Thoracic aorta (tissue), 2 donors: ENCODE measurements at places on chromosomes 7 and 10.

DNA sequence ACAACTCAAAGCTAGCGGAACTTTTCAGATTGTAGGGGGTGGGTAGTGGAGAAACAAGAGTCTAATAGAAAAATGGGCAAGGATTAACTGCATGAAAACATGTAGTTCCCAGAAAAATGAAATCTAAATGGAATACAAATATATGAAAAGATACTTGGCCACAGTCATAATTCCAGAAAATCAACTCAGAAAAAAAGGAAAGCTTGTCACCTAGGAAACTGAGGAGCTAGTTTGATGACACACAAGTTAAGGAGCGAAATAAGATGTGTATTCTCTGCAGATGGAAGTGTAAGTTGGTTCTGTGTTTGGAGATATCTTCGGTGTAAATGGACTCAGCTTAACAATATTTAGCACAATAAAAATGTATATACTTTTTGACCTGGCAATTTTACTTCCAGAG lies 52.7 kb downstream of the TRIL start:
- no peak for DNase-seq

DNA sequence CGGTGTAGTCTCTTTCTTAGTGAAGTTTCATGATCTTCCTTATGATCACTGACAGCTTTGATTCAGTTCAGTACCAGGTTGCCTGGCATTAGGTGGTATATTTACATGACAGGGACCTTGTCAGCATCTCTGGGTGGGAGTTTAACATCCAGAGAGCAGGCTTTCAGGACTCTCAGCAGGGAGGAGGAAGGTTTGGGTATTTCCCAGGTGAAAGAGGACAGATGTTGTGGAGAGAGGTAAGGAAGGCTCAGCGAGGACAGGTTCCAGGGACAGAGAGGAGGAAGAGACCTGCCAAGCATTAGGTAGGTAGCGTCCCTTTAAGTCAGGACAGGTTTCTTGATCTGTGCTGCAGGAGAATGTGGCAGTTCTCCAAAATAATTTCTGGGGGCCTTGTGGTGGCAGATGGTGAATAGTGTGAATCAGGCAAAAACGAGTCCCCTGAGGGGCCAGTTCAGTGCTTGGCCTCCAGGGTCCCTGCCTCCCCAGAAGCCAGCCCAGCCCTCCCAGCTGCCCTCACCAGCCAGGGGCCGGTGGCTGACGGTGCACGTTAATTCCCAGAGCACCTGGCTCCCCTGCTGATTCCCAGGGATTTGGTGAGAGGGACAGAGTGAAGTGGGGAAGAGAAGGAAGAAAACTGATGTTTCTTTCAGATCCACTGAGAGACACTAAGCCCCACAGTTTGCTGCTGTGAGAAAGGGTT lies 82.0 kb downstream of the VWC2 start:
- DNase-seq, result no peak

DNA sequence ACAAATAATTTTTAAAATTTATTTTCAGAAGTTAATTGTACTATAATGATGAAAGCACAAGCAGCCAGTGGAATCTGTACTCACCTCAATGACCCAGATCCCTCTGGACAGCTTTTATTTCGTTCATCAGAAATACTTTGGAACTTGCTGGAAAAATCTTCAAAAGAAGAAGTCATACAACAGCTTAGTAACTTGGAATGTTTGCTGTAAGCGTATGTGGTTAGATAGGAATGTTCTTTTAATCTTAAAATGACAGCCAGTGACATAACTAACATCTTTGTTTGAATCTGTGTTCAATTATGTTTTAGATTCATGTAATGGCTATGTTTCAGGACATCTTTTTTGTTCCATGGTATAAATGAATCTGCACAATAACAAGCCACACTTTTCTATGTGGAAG lies 26.8 kb downstream of the CFAP69 start:
- no peak for DNase-seq

GRCh38 chr7:37131855-37132254 lies 316.8 kb downstream of the ELMO1 start:
- no peak for DNase-seq
